Esophagus mucosa (tissue), 1 donor: ENCODE measurements at places on chromosomes 13 and 19. TPM values are rescaled to one million over a fixed set of nuclear protein-coding genes. Genes with fewer than 3 reads are reported as not detected.

The ZNF136 gene
- total RNA-seq: 2.0 TPM

The OR7D2 gene
- not detected for total RNA-seq

The INSL3 gene
- total RNA-seq: not detected

The KLK8 gene
- total RNA-seq: 418 TPM

The C19orf53 gene
- total RNA-seq: 60.2 TPM

The MAST3 gene
- total RNA-seq: 3.2 TPM

The SIX5 gene
- total RNA-seq: 8.8 TPM

The FFAR1 gene
- not detected for total RNA-seq

The KIR3DL2 gene
- total RNA-seq: not detected

The LILRA5 gene
- total RNA-seq: 0.64 TPM

The PLA2G4C gene
- 0.32 TPM for total RNA-seq

The ZNF555 gene
- 1.7 TPM for total RNA-seq

The ZNF844 gene
- 5.6 TPM for total RNA-seq

The NUCB1 gene
- total RNA-seq: 104 TPM

The HNRNPA1L2 gene
- 3.7 TPM for total RNA-seq

The CGB7 gene
- total RNA-seq: 0.52 TPM

The BRD4 gene
- 55.1 TPM for total RNA-seq

The SERTM1 gene
- total RNA-seq: not detected

The RUVBL2 gene
- total RNA-seq: 79.0 TPM

The RNF225 gene
- 14.7 TPM for total RNA-seq

The MBD3L2 gene
- total RNA-seq: not detected

The OR7A5 gene
- total RNA-seq: not detected

The POLR2I gene
- total RNA-seq: 72.0 TPM

The PABPC3 gene
- 0.12 TPM for total RNA-seq

The ZNF791 gene
- total RNA-seq: 14.7 TPM

The CYP2F1 gene
- total RNA-seq: 0.36 TPM

The C19orf73 gene
- total RNA-seq: 1.3 TPM

The NLRP4 gene
- total RNA-seq: not detected
